Effector CD8-positive, alpha-beta T cell (primary cell): ENCODE measurements at places on chromosomes 12 and 14.

DNA sequence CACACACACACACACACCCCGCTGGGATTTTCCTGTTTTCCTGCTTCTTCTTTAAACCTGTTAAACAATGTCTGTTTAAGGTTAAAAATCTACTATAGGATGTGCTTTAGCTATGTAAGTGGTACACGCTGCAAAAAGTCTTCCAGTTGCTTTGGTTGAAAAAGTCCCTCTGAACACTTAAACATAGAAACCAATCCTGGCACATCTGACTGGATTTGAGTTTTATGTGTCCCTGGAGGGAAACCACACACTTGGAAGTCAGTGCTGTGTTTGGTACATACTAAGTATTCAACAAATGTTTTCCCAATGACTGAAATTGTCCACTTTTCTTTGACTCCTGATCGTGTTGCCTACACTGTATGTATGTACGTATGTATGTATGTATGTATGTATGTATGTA is 22.0 kb downstream of the CFL2 start:
- DNase-seq = no peak

- DNase-seq = no peak
Observed at GRCh38 chr12:57985685-57986084, 44.3 kb downstream of the ATP23 start.

GRCh38 chr14:95500772-95501401 is 15.6 kb downstream of the SYNE3 start:
- DNase-seq = no peak

GRCh38 chr12:1474041-1474573 is 120.3 kb downstream of the FBXL14 start:
- no peak for DNase-seq

- peak; percentile 68 for DNase-seq
Observed at GRCh38 chr12:107092669-107093416, 506 bp downstream of the CRY1 start.

DNA sequence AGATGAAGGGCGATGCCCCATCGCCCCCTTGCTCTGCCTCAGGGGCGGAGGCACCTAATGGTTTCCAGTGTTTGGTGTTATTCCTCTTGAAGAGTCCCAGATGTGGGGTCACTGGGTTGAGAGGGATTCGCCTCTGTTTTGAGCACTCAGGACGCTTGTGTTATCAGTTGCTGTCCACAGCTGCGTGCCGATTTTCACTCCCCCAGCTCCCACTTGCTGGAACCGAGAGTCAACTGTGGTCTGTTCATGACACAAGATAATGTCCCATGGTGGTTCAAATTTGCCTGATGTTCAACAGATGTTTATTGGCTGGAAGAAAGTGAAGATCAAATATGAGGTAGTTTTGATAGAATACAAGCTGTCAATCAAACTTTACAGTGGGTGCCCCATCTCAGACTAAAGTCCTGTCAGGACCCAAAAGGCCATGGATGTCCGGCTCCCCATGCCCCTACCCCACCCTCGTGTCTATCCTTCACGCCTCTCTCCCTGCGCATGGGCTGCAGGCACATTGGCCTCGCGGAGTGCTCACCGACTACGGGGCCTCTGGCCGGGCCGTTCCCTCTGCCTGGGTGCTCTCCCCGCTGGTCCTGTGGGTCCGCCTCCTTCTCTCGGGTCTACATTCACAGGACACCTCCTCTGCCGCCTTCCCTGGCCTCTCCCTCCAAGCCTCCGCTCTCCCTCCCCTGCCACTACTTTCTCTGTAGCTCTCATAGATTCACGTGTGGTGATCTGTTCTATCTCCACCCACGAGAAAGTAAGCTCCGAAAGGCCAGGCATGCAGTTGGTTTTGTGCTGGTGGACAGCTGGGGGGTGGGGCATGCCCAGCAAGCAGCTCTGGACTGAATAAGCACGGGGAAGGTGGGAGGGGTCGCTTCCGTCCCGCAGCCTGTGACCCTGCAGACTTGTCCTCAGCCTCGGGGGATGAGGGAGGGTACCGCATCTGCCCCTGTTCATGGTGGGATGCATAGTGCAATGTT is 6.8 kb upstream of the TRAF3 start:
- no peak for DNase-seq

DNA sequence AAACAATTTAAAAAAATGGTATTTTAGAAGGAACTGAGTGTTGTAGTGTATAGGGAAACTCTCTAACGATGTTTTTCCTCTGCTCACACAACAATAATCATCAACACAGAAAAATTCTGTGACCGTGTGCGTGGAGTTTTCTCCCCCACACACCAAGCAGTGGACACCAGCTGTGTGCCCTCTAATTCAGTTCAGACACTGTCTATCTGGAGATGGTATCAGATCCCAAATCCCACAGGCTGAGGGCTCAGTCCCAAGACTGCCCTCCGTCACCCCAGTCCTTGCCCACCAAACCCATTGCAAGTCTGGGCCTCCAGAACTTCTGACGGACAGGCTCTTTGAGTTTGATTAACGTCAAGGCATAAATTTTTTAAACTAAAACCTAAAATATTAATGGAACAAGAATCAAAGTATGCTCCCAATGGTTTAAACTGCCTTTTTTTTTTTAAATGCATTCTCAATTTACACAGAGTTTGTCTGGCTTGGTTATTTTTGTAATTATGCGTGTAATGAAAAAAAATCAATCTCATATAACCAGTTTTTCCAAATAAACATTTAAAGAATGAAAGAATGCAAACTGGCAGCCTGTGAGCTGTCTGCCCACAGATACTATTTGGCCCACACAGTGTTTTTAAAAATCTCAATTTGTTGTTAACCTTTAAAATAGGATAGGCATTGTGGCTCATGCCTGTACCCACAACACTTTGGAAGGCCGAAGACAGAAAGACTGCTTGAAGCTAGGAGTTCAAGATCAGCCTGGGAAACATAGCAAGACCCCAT is 19.2 kb downstream of the BLTP3B start:
- DNase-seq = no peak

DNA sequence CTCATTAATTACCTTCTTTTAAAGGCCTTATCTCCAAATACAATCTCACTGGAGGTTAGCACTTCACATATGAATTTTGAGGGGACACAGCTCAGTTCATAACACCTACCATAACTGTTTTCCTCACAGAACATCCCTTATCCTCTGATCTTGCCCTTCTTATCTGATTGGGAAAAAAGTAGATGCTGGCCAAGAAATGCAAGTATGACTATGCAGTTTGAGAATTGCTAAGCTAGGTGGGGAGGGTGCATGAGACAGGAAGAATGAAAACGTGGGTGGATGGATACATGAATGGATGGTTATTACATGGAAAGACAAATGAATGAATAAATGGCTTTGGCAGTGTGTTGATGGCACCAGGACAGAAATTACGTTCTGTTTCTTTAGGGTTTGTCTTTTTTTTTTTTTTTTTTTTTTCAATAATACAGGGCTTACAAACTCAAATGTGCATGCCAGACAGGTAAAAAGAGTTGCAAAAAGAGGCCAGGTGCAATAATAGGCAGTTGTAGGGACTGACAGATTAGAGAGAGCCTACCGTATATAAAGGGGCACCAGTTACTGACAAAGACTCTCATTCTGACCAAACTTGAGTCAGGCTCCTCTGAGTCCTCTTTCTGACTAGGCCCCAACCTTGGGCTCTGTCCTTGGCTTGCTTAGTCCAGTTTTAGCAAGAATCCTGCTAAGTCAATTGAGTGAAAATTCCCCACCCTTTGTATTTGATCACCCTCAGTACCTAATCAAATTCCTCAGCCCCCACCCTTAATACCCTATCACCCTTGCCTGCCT is 304.9 kb downstream of the ZFP36L1 start:
- no peak for DNase-seq

GRCh38 chr14:71739273-71739990 is 192.8 kb upstream of the RGS6 start:
- DNase-seq = no peak

GRCh38 chr14:28975084-28975483 is 208.5 kb downstream of the FOXG1 start:
- no peak for DNase-seq

DNA sequence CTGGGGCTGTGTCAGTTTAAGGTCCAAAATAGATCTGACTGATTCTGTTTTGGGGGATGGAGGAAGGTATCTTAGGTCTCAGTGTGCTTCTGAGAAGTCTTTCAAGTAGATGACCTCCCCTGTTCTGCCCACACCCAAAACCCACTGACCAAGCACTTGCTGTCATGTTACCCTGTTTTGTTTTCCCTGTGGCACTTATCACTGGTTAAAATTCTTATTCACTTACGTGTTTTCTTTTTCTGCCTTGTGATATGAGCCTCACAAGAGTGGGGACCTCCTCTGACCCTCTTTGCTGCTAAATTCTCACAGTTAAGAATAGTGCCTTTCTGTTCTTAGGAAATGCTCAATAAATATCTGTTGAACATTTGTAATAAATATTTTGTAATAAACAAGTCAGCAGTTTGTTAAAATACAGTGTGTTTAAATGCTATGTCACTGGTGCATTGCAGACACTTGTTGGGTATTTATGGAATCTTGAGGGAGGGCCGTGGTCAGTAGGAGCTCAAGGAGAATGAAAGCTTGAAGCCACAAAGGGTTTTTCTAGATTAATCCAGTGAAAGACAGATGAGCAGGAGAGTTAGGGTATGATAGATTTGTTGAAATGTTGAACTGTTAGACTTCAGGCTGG is 20.9 kb downstream of the PLEKHA5 start:
- DNase-seq = no peak

GRCh38 chr14:24734917-24735500 is 101.0 kb upstream of the GZMB start:
- no peak for DNase-seq

- DNase-seq = no peak
Observed at GRCh38 chr14:47085678-47086077, 434.1 kb upstream of the RPL10L start.

GRCh38 chr12:71790331-71790730 is 35.7 kb downstream of the RAB21 start:
- no peak for DNase-seq

- no peak for DNase-seq
Observed at GRCh38 chr14:88324491-88324890, 1.4 kb upstream of the KCNK10 start.

DNA sequence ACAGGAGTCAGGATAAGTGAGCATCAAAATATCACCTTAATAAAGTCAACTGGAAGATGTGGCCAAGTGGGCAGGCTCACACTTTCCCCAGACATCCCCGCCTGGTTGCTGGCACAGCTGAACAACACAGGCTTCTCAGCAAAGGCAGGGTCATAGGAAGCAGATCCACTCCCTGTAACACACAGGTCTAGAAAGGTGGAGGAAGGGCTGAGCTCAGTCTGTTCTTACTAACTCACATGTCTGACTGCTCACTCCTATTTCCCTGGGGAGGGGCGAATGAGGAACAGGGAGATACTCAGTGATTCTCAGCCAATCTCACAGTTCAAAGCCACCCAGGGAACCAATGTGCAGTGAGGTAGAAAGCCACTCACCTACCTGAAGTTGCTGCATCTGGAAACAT is 45.0 kb upstream of the AMN1 start:
- no peak for DNase-seq

- no peak for DNase-seq
Observed at GRCh38 chr12:82565966-82566365, 120.7 kb upstream of the TMTC2 start.

DNA sequence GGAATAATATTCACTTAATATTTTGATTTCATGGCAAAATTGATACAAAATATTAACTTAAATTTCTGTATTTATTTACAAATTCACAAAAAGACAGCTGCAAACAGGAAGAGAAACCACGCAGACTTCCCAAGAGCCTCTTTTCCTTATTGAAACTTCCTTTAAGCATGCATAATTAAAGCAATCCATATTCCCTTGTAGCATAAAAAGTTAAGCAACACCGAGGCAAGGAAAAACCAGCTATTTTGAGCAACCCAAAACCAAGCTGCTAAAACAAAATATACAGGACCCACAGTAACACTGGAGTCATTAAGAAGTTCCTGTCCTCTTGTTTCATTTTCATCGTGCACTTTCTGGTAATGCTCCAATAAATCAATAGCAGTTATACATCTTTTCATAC is 58.0 kb downstream of the EEA1 start:
- DNase-seq = no peak

DNA sequence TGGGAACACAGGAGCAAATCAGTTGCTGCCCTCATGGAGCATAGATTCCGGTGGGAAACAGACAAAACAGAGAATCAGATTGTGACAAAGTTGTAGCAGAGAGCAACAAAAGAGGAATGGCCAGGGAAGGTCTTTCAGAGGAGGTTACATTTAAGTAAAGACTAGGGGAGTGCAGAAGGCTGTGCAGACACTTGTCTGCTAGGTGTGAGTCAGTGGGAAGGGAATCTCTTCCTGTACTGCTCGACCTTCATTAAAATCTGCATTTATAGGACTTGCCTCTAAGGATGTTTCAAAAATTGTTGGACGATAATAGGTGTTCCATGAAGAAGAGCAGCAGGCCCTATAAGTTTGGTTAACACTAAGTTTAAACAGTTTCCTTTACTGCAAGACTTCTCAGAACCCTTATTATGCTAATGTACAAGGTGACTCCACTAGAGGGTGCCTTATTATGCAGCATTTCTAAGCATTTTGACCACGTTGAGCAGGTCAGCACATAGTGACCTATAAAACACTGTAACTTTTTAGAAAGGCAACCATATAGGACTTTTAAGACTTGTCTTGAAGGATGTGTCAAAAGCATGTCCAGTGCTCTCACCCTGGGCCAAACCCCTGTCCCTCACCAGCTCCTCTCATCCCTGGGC is 91.8 kb upstream of the RIC8B start:
- no peak for DNase-seq

DNA sequence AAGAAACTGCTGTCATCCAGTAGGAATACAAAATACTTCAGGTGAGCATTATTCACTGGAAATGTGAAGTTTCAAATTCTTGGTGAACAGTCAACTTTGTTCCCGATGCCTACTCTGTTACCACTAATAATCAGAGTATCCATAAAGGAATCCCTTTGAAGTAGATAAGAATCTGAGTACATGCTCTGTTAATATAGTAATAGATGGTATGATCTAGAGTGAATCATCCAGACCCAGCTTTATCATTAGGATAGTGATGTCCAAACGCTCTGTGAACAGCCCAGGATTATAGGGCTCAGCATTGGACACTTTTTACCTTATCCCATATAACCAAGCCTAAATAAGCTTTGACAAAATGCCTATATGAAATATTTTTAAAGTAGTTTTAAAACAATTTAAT is 33.3 kb downstream of the PPP2R3C start:
- DNase-seq = no peak

GRCh38 chr12:121334513-121335343 is 17.5 kb downstream of the ANAPC5 start:
- no peak for DNase-seq

GRCh38 chr12:43836475-43836989 is 651 bp downstream of the TMEM117 start:
- no peak for DNase-seq

- no peak for DNase-seq
Observed at GRCh38 chr12:47504775-47505446, 200.9 kb downstream of the RPAP3 start.

DNA sequence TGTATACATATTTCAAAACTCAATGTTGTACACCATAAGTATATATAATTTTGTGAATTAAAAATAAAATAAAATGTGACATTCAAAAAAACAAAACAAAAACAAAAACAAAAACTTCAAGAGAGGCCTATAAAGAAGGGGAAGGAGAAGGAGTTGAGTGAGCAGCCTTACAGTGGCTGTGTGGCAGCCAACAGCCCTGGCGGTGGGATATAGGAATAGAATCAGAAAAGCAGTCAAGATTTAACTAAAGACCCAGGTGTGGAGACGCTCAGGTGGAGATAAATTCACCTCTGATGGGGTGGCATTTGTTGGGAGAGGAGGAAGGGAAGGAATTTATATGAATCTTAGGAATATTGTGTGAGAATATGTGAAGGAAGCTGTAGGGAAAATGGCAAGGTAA is 41.8 kb upstream of the E2F7 start:
- no peak for DNase-seq
